GM12878 (cell line): ENCODE measurements at places on chromosomes 1 and 21. TPM values are rescaled to one million over a fixed set of nuclear protein-coding genes. Genes with fewer than 3 reads are reported as not detected.
A peak's percentile ranks its signal among the peaks of the same experiment; 100 is the strongest.

DNA sequence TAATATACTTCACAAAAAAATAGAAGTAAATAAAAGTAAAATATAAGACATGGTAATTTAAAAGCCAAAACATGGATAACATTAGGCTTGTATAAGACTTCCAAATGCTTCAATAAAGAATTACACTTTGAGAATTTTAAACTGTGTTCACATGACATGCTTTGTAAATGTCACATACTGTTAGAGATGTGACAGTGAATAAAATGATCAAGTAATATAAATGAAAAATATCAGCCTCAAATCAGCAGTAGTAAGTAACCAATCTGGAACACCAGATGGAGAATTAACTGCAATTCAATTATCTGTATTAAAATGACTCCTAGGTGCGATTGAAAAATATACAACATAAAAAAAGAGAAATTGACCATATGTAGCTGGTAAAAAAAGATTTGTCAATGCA lies 1260.8 kb downstream of the BRINP3 start:
- H3K36me3 ChIP-seq, result no peaks in the 10 kb centered on the region
- H3K4me1 ChIP-seq, result no peaks in the 10 kb centered on the region
- no peaks in the 10 kb centered on the region for H3K27me3 ChIP-seq
- no peak overlapping the region for H3K27ac ChIP-seq
- DNase-seq, result no peak
- no peak overlapping the region for H3K4me3 ChIP-seq

GRCh38 chr1:26330276-26330675 lies 12.5 kb downstream of the CD52 start:
- DNase-seq, result no peak
- H3K27me3 ChIP-seq, result no peaks in the 10 kb centered on the region; the same call in 1 of the 2 replicates
- H3K4me3 ChIP-seq, result no peak overlapping the region

DNA sequence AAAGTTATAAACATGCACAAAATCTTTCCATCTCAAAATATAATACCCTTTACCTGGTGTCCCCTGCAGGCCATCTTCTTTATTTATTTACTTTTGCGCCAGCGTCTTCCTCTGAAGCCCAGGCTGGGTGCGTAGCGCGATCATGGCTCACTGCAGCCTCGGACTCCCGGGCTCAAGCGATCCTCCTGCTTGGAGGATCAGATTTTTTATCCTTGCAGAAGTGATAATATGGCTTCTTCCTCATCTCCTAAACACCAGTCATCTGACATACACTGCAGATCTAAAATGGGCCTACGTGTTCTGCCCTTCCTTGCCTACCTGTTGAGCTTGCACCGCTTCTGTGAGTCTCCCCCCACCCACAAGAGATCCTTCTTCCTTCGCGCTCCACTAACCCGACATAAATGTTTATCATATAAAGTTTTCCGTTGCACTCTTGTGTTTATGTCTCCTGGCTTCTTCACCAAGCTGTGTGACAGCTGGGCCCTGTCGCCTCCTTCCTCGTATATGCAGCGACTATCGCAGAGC lies 506 bp upstream of the SRP9 start:
- H3K4me1 ChIP-seq, result no peaks in the 10 kb centered on the region
- H3K4me3 ChIP-seq, result peak overlapping the region; percentile 61
- H3K27me3 ChIP-seq, result no peaks in the 10 kb centered on the region
- H3K27ac ChIP-seq, result peak overlapping the region; percentile 46; the same call in 1 of the 2 replicates

DNA sequence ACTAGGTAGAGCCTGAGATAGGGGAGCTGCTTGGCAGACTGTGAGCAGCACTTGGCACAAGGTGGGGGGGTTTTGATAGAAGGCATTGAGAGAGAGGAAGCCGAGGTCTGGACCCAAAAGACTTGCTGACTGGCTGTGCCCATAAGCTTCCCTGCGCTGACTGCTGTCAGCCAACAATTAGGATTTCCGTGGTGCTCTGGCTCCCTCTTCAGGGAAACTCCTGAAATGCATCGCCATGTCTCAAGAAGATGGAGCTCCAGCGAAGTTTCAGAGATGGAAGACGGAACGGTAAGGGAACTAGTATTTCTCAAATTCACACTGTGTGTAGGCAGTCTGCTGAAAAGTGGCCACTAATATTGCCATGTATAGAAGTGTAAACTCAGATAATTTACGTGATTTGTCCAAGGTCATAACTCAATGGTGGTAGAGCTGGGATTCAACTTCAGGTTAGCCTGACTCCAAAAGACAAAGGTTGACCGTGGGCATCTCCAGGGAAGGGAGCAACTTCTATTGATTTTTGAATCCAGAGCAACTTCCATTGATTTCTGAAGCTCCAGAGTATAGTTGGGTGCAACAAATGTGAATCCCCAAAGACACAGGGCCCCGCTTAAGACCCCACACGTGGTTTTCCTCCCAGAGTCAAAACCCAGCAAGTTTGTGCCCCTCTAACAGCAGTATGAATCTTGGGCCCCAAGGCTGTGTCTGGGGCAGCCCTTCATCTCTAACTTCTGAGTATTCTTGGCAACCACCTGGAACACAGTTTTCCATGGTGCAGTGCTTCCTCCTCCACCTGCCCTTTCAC lies 44.5 kb upstream of the CRNN start:
- H3K27me3 ChIP-seq, result no peaks in the 10 kb centered on the region
- no peaks in the 10 kb centered on the region for H3K36me3 ChIP-seq
- H3K4me3 ChIP-seq, result no peak overlapping the region
- H3K4me1 ChIP-seq, result peaks cover 10% of the 10 kb centered on the region

- no peak for DNase-seq
- H3K4me1 ChIP-seq, result no peaks in the 10 kb centered on the region
- no peaks in the 10 kb centered on the region for H3K36me3 ChIP-seq
- H3K27me3 ChIP-seq, result no peaks in the 10 kb centered on the region
- H3K4me3 ChIP-seq, result no peak overlapping the region
These were observed 470.2 kb downstream of the DISC1 start for GRCh38 chr1:232096751-232097150.

Gene GPA33
- total RNA-seq, result 0.21 and 0.88 TPM in 2 replicates

GRCh38 chr1:219751870-219752507 lies 139.1 kb upstream of the ZC3H11B start:
- no peaks in the 10 kb centered on the region for H3K4me1 ChIP-seq
- no peaks in the 10 kb centered on the region; the same call in 1 of the 2 replicates for H3K27me3 ChIP-seq
- no peak for DNase-seq
- no peak overlapping the region for H3K27ac ChIP-seq
- no peak overlapping the region for H3K4me3 ChIP-seq

- no peak overlapping the region for H3K4me3 ChIP-seq
- no peaks in the 10 kb centered on the region for H3K27me3 ChIP-seq
- no peak overlapping the region for H3K27ac ChIP-seq
- DNase-seq, result no peak
These were observed 85.2 kb downstream of the GPR88 start for GRCh38 chr1:100622966-100623762.

Gene GUCA2B
- not detected in 2 replicates for total RNA-seq

DNA sequence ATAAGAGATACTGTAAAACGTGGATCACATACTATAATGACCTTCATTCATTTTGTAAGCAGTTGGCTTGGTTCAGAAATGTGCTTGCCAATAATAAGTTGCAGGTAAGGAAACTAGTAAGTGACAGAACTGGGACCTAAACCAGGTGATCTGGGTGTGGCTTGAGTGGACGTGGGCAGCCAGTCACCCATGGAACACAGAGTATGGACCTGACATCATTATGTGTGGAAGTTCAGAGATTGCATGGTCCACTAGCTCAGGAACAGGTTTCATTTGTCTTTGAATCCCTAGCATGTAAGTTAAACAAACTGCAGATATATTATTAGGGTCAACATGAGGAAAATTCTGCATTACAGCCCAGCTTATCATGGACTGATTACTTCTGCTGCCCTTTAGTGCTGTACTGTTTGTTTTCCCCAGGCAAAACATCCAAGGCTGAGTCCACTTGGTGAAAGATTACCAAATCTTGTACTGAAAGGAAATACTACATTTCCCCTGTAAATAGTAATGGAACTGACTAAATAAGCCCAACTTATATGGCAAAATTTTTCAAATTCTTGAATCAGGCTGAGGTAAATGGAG lies 327.3 kb upstream of the SGIP1 start:
- no peak overlapping the region for H3K4me3 ChIP-seq
- no peak for DNase-seq
- no peaks in the 10 kb centered on the region for H3K27me3 ChIP-seq
- no peaks in the 10 kb centered on the region for H3K4me1 ChIP-seq

Gene KRTAP12-2
- not detected in 2 replicates for total RNA-seq

- no peaks in the 10 kb centered on the region for H3K27me3 ChIP-seq
- H3K36me3 ChIP-seq, result no peaks in the 10 kb centered on the region
- no peaks in the 10 kb centered on the region for H3K4me1 ChIP-seq
- no peak overlapping the region for H3K27ac ChIP-seq
These were observed 177.5 kb downstream of the ZZZ3 start for GRCh38 chr1:77504986-77505385.

GRCh38 chr1:63294803-63295594 lies 27.4 kb upstream of the FOXD3 start:
- no peaks in the 10 kb centered on the region for H3K27me3 ChIP-seq
- H3K4me3 ChIP-seq, result no peak overlapping the region
- no peak overlapping the region for H3K27ac ChIP-seq

Gene GSTM5
- total RNA-seq, result 0.26 and 0.40 TPM in 2 replicates

Gene TGFB2
- 0.35 TPM in 1 of 2 replicates, not detected in the other for total RNA-seq

DNA sequence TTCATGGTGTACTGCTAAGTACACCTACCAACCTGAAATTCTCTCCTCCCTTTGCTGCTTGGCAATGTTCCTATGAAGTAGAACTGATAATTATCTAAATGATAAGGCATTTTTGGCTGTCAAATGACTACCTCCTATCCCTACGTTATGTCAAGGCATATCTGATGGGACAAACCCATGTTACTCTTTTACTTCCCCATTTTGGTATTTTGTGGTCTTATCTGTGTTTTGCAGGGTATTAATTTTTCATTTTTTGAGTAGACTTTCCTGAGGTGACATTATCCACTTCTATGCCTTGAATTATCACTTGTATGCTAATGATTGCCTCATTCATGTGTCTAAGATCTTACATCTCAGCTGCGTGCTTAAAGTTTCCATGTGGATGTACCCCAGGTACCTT lies 499.6 kb upstream of the B3GALT2 start:
- no peaks in the 10 kb centered on the region for H3K36me3 ChIP-seq
- no peaks in the 10 kb centered on the region for H3K4me1 ChIP-seq
- H3K27me3 ChIP-seq, result no peaks in the 10 kb centered on the region
- H3K27ac ChIP-seq, result no peak overlapping the region

Gene PRELP
- 0.05 TPM in 2 replicates for total RNA-seq

DNA sequence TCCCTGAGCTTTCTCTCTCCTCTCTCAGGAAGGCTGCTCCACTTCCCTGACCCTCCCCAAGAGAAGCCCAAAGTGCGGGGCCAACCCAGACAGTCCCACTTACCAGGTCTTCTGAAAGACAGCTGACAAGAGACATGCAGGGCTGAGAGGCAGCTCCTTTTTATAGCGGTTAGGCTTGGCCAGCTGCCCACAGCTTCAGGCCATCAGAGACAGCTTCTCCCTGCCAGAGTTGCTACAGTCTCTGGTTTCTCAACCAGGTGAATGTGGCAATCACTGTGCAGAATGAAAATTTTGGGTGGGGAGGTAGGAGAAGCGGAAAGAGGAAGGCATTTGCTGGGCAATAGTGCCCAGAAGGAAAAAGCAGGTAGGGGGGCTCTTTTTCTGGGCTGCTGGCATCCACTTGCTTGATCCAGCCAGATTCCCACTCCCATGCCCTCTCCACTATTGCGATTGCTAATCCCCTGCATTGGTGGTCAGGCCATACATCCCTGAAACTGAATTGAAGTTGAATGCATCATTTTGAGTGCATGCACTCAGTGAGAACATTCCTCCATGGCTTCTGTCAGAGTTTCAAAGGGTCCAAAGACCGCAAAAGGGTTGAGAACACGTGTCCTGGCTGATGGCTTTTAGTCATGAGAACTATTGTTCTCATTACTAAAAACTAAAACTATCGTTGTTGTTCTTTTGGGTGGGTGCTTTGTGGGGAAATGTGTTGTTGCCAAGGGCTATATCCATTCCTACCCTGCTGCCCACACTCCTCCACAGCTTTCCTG lies at the start of gene S100A8:
Gene S100A8 (minus strand): TSS at position 136 of the 773 bp plus-strand sequence. CDS start 538 bp downstream, outside the sequence.
- no peak for DNase-seq
- H3K4me1 ChIP-seq, result no peaks in the 10 kb centered on the region
- H3K4me3 ChIP-seq, result no peak within 1 kb of the TSS
- H3K36me3 ChIP-seq, result no peaks in the 10 kb centered on the region
